HCT116 (cell line): ENCODE measurements at places on chromosomes 2 and 18.

DNA sequence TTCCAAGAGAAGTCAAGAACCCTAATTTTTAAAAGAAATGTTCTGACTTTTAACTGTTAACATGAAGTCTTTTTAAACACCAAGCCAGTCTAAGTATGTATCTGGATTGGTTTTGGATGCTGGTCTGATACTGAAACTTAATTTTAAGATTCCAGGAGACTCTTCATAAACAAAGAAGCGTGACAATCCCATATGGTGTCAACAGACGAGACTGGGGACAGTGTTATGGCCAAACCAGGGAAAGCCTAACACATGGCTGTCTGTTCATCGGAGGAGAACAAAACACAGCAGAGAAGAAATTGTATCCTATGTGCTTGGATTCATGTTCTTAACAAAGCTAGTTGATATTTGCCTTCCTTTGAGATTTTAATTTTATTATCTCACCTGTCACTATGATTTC is 80.5 kb upstream of the UPP2 start:
- no peak for DNase-seq

DNA sequence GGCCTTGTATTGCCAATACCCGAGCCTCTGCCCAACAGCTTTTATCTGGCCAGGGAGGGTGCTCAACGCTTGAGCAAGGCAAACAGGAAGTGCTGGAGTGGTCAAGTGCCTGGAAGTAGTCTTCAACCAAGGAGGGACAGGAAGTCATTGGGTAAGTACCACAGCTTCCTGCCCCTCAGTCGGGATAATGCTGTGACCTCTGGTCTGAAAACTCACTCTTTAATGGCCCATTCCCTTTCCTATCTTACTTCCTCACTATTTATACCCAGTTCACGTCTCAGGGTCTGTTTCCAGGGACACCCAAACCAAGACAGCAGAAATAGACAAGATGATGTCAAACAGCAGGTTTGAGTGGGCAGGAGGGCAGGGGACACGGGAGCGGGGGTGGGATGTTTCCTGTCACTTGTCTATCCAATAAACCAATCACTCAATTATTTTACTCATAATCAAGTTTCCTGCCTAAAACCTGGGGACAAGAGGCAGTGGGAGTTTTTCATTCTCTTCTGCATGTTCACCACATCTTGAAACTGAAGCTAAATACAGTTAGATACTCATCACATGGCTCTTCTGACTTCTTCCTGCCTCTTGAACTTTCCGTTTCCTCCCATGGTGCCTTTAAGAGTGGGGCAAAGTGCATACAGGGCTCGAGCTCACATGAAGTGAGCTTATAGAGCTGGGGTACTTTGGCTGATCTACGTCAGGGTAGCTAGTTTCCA is 68.9 kb upstream of the CAB39 start:
- no peak for DNase-seq

GRCh38 chr2:8244639-8245038 is 437.2 kb upstream of the ID2 start:
- DNase-seq = no peak

- DNase-seq = no peak
These were observed 61.6 kb downstream of the HDAC4 start for GRCh38 chr2:239339241-239339640.

- no peak for DNase-seq
These were observed 15.8 kb upstream of the EXOC6B start for GRCh38 chr2:72841462-72842125.

DNA sequence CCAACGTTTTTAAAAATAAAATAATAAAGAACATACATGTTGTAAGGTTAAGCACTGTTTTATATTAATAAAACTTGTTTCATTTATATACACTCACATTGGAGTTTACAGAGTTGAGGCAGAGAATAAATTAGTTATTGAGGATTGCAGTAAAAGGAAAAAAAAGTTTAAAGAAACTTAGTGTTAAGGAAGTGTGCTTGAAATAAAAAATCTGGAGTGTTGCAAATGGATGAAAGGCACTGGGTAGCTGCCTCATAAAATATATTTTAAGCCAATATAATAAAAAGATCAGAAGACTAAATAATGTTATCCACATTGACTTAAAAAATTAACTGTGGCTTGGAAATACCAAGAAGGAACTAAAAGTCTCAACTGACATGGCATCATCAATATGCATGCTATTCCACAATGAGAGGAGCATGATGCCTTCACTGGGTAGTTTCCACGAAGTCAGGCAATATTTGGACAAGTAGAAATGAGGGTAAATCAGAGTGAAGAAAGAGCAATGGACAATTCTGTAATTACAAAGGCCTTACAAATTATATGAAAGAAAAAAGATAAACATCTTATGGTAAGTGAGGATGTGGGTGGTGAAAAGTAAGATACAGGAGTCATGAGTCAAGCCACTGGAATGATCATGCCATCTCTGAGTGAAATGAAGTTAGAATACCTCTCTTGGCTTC is 2.5 kb downstream of the GALNT3 start:
- DNase-seq = no peak

DNA sequence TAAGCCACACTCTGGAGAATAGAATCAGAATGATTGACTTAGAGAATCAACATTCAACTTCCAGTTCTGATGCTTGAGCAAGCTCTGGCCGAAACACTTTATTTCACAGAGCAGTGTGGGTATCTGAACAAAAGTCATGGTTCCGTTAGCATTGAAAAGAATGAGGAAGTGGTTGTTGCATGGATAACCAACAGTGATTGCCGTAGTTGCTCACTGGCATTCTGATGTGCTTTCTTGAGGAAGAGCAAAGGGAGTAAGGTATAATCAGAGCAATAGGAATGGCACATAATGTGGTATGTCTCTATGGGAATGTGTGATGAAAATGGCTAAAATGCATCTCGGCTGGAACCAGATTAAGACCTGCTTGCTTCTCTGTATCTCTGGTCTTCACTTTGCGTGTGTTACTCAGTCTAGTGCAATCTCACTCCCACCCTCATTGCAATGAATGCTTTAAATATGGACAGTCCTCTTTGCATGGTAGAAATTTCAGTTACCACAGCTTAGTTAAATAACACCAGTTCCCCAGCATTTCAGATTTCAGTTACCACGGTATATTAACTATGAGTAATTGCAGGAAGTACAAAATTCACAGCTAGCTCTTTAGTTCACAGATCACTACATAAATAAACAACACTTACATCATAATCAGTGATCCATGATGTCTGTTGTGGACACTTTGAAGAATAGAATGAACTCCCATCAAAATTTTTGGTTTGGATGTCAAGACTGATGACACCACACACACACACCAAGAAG is 7.8 kb upstream of the RAB12 start:
- DNase-seq = no peak

DNA sequence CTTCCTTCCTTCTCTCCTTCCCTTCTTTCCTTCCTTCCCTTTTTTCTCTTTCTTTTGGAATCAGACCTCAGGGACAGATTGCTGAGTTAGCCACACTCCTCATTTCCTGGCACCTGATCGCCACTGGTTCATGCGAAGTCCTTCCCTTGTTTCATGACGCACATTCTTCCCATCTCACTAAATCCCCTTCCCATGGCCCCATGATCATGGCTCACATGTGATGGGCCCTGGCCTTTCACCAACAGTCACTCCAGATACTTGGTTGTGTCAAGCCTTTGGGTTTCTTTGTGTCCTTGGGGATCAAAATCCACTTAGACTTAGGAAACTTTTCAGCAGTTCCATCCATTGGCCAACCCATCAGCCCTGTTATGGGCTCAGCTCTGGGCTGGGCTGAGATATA is 23.8 kb upstream of the ASPRV1 start:
- DNase-seq = no peak

DNA sequence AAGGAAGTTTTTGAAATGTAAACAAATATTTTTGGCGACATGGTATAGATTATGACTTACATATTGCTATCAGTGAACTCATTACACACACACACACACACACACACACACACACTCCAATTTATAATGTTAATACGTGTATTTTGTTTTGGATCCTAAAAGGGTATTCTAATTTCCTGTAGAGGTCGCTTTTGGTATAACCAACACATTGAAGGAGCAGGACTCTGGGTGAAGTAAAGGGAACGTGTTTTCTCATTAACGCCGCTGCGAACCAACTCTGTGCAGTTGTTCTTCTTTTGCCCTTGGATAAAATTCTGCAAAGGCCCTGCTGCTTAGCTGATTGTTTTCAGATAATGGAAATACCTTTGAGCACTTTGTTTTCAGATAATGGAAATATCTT is 190.4 kb downstream of the PMAIP1 start:
- no peak for DNase-seq

GRCh38 chr2:39996653-39997080 is 217.6 kb upstream of the THUMPD2 start:
- DNase-seq = peak; percentile 68

- DNase-seq = no peak
These were observed 161.5 kb downstream of the ZNF521 start for GRCh38 chr18:25190472-25190871.

- no peak for DNase-seq
These were observed 221.1 kb downstream of the INSIG2 start for GRCh38 chr2:118309257-118309945.

DNA sequence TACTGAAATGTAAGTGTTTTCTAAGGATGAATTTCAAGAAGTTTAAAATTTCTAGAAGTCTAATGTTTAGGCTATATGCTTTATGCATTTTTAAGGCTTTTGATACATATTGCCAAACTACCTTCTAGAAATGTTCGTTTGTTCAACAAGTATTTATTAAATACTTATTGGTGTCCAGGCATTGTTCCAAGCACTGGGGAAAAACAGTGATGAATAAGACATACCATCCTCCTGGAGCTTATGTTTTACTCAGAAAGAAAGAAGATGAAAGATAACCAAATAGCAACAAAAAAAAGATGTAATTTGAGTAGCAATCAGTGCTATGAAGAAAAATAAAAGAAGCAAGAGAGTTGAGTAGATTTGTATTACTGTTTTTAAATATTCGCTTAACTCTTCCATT is 692.9 kb downstream of the SLC4A3 start:
- no peak for DNase-seq

GRCh38 chr2:169203952-169204351 is 134.6 kb downstream of the DHRS9 start:
- DNase-seq = no peak

DNA sequence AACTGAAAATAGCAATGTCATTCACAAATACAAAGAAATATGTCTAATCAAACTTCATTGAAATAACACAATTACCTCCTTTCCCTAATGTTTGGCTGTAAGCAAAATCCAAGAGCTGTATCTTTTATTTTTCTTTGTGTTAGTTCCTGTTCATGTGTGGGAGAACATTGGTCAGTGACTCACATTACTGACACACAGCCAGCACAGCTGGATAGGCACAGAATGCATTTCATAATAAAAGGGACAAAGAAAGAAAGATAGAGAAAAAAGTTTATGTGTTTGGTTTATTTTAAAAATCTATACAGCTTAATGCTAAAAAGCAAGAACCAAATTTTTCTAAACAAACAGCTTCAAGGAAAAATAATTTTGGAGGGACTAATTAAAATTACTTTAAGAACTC is 185.6 kb upstream of the COL3A1 start:
- DNase-seq = peak; percentile 57

DNA sequence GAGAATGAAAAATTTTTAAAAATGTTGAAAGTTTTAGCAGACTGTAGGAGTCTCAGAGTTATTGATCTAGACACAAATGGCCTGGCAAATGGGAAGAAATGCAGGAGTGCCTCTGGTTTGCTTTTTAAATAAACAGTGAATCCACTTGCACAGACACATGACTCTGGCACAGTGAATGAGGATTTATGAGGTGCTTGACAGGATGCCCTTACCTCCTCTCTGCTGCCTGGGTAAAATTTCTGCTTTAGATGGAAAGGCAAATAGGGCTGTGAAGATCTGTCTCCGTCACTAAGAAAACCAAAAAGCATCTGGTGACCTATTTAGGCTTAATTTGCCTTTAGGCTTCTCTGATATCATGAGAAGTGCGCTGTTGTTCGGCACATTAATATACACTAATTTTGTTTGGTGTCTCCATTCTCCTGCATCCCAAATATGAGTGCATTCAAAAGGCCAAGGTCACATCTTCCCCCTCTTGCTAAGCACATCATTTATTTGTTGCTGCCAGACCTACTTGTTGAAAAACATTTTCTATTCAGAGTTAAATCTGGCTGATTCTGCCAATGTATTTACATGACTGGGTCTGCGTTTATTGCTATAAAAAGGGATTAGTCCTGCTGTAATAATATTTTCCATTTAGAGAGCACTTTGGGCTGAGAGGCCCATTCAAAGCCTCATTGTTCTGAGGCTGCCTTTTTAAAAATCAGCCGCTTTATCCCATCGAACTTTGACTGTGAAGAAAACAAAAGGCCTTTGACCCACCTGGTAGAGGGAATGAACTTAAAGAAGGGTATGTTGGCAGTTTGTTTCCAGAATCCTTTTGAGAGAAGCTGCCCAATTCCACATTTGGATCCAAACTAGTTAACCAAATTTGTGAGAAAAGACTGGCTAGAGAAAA is 94.9 kb downstream of the RNF152 start:
- no peak for DNase-seq

DNA sequence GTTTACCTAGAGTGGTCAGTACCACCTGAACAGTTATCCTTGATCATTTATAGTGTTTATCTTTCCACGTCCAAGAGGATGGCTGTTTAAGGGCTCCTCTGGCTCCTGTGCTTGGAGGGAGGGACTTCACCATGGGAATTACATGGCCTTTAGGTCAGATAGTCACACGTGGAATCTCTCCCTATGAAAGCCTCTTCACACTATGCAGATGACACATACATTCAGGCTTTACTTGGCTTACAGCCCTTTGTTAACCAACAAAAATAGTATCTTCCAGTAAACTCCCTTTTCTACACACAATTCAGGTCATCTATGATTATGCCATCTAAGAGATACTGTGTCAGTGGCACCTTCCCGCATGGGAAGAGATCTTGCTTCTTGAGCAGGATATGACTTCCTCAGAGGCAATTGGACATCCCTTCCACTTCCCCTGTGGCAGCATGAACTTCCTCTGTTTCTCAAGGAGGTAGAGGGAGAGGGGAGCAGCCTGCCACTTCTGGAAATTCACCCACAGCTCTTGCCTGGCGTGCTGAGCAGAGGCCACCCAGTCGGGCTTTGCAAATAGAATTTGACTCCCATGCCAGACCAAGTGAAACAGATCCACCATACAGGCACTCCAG is 53.5 kb downstream of the COLEC12 start:
- DNase-seq = no peak

- no peak for DNase-seq
These were observed 15.5 kb upstream of the METTL21A start for GRCh38 chr2:207640661-207641060.

DNA sequence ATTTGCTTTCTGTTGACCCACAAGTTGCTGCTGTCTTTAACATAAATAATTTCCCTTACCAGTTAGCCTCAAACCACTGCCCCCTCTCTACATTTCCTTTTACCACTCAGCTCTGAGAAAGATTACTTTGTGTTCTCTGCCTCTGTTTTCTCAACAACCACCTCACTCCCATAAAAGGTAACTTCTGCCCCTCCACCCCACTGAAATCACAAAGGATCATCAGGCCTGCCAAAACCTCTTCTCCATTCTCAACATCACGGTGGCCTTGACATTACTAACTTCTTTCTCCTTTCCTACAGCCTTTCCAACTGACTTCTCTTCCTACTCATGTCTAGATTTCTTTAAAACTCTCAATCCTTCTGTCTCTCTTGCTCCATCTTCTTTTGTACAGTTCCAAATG is 10.1 kb downstream of the ACADL start:
- DNase-seq = no peak

- no peak for DNase-seq
These were observed 27.6 kb downstream of the SLC40A1 start for GRCh38 chr2:189552991-189553404.

GRCh38 chr18:21164548-21165095 is 53.0 kb upstream of the ROCK1 start:
- DNase-seq = no peak

- no peak for DNase-seq
These were observed 719 bp upstream of the ATP6V1B1 start for GRCh38 chr2:70934981-70935380.

- no peak for DNase-seq
These were observed 27.5 kb upstream of the POLE4 start for GRCh38 chr2:74930811-74931486.
